ENCODE measurements at places on chromosomes 13 and 19. TPM values are rescaled to one million over a fixed set of nuclear protein-coding genes. Genes with fewer than 3 reads are reported as not detected.

DNA sequence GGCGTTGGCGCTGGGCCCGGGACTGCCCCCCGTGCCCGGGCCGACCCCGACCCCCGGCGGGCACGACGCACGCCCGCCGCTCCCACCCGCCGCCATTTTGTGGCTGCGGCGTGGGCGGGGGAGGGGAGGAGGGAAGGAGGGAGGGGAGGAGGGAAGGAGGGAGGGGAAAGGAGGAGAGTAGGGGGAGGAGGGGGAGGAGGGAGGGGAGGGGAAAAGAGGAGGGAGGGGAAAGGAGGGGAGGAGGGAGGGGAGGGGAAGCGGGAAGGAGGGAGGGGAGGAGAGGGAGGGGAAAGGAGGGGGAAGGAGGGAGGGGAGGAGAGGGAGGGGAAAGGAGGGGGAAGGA, at the start of gene BTBD2:
TSS of gene BTBD2 (minus strand) at position 107 of the 343 bp plus-strand sequence. CDS start at position 96, 11 bp downstream.
- no peaks in the 10 kb centered on the region for H3K27me3 ChIP-seq
- no peak within 1 kb of the TSS for H3K27ac ChIP-seq
- peaks cover 13% of the 10 kb centered on the region for H3K4me1 ChIP-seq
- no peak within 1 kb of the TSS for H3K4me3 ChIP-seq

DNA sequence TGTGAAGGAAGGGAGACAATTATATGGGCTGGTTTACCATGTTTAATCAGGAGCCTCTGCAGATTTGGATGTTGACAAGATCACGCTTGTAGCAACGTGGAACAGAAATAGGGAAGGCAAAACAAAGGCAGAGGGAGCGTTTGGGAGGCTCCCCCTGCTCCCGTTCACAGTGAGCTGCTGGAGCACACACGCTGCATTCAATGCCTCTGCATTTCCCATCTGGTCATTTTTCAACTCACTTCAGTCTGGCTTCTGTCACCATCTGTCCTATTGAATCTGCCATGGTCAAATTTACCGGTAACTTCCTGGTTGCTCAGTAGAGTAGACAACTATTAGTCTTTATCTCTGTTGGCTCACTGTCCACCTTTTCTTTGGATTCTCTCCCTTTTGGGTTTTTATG, 91.0 kb downstream of the NHLRC3 start:
- H3K4me3 ChIP-seq: no peak overlapping the region
- no peaks in the 10 kb centered on the region for H3K27me3 ChIP-seq
- DNase-seq: no peak
- H3K4me1 ChIP-seq: no peaks in the 10 kb centered on the region
- H3K36me3 ChIP-seq: no peaks in the 10 kb centered on the region
- no peak overlapping the region for H3K27ac ChIP-seq

DNA sequence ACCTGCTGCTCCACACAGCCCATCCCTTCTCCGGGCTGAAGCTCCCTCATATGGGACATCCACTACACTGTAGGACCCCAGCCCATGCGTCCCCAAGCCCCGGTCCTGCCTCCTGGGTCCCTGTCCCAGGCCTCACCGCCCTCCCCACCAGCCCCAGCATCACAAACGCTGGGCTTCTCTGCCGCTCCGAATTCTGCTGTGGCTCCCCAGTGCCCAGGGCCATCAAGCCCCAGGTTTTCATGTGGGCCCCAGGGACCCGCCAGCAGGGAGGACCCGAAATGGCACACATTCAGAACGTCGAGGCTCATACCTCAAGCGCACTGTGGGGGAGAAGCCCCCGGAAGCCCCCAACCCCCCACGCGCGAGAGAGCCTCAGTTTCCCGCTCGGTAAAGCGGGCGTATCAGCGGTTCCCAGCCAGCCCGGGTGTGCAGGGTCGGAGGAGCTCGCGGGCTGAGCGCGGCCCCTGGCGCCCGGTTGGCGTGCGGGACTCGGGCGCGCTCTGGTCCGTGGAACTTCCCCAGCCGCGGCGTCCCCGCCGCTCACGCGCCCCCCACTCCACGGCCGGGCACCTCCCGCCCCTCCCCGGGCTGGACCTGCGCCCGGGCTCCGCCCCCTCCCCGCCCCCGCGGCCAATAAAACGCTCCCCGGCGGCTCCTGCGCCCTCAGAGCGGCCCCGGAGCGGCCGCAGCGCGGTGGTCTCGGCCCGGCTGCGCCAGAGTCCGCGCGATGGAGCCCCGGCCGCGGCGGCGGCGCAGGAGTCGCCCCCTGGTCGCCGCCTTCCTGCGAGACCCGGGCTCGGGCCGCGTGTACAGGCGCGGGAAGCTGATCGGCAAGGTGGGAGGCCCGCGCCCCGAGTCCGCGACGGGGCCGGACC, at the start of gene PLK5:
TSS of gene PLK5 (plus strand) at position 666 of the 875 bp plus-strand sequence. CDS start 2,920 bp downstream, outside the sequence.
- H3K36me3 ChIP-seq: no peaks in the 10 kb centered on the region
- H3K27me3 ChIP-seq: peaks cover 7% of the 10 kb centered on the region
- no peak within 1 kb of the TSS for H3K27ac ChIP-seq
- H3K4me3 ChIP-seq: no peak within 1 kb of the TSS

DNA sequence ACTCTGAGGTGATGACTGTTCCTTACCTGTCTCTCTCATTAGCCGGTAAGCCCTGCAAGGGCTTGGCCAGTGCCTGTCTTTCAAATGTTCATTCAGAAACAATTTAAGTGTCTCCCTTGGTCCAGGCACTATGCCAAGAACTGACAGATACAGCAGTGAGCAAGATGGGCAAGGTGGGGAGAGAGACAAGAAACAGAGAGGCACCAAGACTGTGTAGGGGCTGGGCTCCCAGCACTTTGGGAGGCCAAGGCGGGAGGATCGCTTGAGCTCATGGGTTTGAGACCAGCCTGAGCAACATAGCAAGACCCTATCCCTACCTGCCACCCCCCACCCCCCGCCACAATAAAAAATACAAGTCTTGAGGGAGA, 1.3 kb upstream of the CCNE1 start:
- DNase-seq: peak; percentile 69
- H3K27me3 ChIP-seq: no peaks in the 10 kb centered on the region
- no peak overlapping the region for H3K4me3 ChIP-seq
- peaks cover 11% of the 10 kb centered on the region for H3K4me1 ChIP-seq
- H3K27ac ChIP-seq: no peak overlapping the region

DNA sequence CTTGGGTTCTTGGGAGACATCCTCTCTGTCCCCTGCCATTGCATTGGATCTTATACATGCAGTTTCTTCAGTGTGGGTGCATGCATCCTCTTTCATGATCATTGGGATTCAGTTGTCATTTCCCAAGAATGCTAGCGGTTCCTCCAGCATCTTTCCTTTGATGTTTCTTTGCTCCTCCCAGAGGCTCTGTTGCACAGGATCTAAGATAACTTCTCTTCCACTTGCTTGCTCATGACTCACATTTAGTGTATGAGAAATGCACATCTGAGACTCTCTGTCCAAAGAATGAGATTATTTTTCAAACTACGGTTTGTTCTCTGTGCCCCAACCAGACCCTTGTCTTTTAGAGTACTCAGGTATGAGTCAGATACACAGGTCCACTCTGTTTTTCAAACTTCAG, 197.1 kb downstream of the NDFIP2 start:
- no peak for DNase-seq
- no peak overlapping the region for H3K27ac ChIP-seq
- H3K4me1 ChIP-seq: peaks cover 10% of the 10 kb centered on the region
- no peaks in the 10 kb centered on the region for H3K27me3 ChIP-seq

DNA sequence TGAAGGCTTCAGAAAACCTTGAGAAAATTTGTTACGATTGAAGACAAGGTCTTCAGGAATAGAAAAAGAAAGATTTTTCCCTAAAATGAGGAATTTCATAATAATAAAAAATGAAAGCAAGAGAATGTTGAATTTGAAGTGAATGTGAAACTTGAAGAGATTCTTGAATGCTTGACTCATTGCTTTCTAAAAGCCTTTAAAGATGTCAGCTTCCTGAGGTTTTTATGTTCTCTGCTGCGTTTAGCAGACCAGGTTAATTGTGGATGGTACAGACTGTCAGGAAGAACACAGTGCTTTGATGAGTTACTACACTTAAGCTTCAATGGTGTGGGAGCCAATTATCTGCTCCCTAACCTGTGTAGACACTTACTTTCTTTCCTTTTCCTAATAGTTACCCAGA, 96.3 kb upstream of the FNDC3A start:
- H3K4me1 ChIP-seq: no peaks in the 10 kb centered on the region
- no peak overlapping the region for H3K27ac ChIP-seq
- H3K36me3 ChIP-seq: no peaks in the 10 kb centered on the region
- no peak overlapping the region for H3K4me3 ChIP-seq

GRCh38 chr19:4695224-4695731, 25.1 kb upstream of the MYDGF start:
- no peaks in the 10 kb centered on the region for H3K27me3 ChIP-seq
- peak overlapping the region; percentile 48 for H3K27ac ChIP-seq
- H3K4me1 ChIP-seq: no peaks in the 10 kb centered on the region
- no peak overlapping the region for H3K4me3 ChIP-seq
- H3K36me3 ChIP-seq: peaks cover 66% of the 10 kb centered on the region
- DNase-seq: peak; percentile 9

DNA sequence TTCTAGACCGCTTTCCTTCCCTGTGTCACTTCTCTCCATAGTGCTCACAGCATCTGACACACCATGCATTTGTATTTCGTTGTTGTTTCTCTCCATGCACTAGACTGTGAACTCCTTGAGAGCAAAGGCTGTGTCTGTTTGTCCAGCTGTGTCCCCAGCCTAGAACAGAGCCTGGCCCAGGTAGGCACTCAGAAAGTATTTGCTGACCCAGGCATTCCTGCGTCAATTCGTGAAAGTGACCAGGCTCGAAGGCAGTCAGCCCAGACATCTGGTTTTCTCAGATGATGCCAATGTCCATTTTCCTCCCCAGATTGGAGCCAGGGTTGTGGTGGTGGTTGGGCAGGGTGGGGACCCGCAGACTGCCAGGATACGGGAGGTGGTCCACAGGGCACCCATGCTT, 164.8 kb downstream of the ZNF536 start:
- H3K4me1 ChIP-seq: no peaks in the 10 kb centered on the region
- no peaks in the 10 kb centered on the region for H3K36me3 ChIP-seq
- DNase-seq: no peak
- H3K4me3 ChIP-seq: no peak overlapping the region
- H3K27me3 ChIP-seq: no peaks in the 10 kb centered on the region

DNA sequence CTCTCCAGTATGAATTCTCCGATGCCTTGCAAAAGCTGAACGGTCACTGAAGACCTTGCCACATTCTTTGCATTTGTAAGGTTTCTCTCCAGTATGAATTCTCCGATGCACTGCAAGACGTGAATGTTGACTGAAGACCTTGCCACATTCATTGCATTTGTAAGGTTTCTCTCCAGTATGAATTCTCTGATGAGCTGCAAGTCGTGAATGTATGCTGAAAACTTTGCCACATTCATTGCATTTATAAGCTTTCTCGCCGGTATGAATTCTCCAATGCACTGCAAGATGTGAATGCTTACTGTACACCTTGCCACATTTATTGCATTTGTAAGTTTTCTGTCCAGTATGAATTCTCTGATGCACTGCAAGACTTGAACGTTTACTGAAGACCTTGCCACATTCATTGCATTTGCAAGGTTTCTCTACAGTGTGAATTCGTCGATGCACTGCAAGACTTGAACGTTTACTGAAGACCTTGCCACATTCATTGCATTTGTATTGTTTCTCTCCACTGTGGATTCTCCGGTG, 20.0 kb upstream of the ZNF841 start:
- no peaks in the 10 kb centered on the region for H3K27me3 ChIP-seq
- peaks cover 32% of the 10 kb centered on the region for H3K36me3 ChIP-seq
- DNase-seq: no peak
- no peaks in the 10 kb centered on the region for H3K4me1 ChIP-seq
- H3K27ac ChIP-seq: no peak overlapping the region

OCEL1 gene
- total RNA-seq: 24.8 TPM

GPX4 gene
- 385 TPM for total RNA-seq

RFPL4A gene
- not detected for total RNA-seq
